ENCODE measurements at places on chromosomes 5 and 9.

GRCh38 chr5:153780876-153781705 is 257.6 kb downstream of the FAM114A2 start:
- no peak for DNase-seq

DNA sequence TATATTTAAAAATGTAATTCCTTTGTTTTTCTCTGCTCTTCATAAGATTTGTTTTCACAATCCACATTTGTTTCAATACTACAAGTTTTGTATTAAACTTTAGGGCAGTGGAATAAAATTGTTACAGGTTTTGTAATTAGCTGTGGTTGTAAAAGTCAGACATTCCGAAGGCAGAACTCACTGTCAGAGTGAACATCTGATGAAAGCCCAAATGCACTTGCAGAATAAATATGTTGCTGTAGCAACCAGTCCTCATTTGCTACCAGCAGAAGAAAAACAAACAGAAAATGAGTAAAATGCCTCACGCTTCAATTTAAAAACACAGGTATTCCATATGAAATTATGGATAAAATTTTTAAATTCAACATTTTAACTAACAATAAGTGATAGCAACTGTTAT is 740.1 kb upstream of the FAM174A start:
- DNase-seq = no peak

DNA sequence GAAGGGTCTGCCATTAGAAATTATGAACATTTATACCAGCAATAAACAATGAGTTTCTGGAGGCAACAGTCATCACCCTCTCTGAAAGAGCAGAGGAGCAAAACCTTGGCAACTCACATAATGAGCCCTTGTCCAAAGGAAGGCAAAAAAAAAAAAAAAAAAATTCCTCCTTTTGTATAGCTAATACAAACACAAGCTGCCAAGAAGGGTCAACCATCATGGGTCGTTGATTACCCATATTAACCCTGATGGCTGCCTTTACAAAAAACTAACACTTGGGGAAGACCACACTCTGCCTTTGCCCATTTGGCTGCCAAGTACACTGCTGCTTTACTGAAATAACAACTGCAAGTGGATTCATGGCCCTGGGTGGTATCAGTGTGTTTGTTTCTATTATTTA is 272.7 kb downstream of the ADAMTSL1 start:
- no peak for DNase-seq

DNA sequence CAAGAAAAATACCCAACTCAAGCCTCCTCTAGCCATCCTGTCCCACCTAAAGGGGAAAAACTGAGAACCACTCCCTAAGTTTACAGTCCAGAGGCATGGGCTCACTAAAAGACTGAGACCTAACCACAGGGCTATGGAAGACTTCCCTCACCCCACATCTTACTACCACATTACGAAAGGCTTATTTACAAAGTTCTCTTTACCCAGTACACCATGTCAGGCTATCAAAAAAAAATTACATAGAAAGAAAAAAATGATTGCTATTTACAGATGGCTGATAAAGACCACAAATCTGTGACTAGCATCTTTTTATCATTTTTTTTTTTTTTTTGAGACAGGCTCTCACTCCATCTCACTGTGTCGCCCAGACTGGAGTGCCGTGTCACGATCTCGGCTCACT is 69.7 kb upstream of the TNPO1 start:
- DNase-seq = no peak

GRCh38 chr5:891837-892393 is 686 bp downstream of the BRD9 start:
- peak; percentile 1 for DNase-seq

GRCh38 chr9:96117398-96118080 is 184.4 kb downstream of the HSD17B3 start:
- peak; percentile 59 for DNase-seq

DNA sequence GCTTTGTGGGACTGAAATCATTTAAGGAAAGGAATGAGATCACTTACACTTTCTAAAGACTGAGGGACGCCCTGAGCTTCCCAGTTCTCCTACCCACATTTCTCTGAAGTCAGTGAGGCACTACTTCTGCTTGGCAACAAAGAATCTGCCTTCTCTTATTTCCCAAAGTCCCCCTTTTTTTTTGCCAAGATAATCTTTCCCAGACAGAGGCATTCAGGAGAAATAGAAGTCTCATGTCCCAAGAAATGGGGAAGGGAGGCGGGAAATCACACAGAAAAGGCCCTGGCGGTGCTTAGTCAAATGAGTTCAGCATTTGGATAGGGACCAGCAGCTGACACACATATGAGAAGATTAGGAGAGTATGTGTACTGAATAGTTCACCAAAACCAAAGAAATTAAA is 159.7 kb downstream of the MUSK start:
- no peak for DNase-seq

DNA sequence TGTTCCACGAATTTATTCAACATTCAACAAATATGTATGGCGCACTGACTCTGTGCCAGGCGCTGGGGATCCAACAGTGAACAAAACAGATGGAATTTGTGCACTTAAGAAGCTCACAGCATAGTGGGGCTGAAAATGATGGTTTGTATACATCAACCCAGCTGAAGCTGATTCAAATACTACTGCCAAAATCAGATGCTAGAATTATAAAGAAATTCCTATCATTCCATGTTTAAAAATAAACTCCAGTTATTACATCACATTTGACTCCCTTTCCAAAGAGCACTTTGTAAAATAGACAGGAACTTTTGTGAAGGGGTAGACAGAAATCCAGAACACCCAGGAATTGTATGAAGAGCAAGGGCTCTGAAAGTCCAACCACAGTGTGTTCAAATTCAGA is 54.1 kb downstream of the ZNF608 start:
- no peak for DNase-seq

DNA sequence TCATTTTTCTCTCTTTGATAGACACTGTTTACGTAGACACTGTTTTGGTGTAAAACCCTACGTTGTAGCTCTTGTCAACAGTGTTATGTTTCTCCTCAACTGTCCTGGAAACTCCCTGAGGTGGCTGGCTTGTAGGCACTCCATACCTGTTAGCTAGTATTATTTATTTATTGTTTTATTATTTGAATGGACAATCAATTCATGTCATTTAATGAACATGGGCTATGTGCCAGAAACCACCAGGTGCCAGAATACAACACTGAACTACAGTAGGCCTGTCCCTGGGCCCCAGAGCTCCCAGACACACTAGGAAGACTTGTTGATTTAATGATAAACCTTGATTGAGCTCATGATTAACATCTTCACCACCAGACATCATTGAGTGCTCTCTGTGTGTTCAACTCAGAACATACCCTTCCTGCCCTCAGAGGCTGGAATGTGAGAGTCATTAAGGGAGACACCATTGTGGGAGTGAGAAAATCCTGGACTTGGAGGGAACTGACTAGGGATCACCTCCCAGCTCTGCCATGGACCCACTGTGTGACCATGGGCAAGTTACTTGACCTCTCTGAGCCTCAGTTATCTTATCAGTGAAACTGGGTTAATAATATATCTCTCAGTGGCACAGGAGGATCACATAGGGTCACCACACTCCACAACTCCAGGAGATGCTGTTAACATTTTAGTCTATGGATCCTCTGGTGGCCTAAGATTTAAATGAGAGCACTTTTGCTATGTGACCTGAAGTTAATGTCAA is 19.2 kb downstream of the IRF1 start:
- DNase-seq = no peak

DNA sequence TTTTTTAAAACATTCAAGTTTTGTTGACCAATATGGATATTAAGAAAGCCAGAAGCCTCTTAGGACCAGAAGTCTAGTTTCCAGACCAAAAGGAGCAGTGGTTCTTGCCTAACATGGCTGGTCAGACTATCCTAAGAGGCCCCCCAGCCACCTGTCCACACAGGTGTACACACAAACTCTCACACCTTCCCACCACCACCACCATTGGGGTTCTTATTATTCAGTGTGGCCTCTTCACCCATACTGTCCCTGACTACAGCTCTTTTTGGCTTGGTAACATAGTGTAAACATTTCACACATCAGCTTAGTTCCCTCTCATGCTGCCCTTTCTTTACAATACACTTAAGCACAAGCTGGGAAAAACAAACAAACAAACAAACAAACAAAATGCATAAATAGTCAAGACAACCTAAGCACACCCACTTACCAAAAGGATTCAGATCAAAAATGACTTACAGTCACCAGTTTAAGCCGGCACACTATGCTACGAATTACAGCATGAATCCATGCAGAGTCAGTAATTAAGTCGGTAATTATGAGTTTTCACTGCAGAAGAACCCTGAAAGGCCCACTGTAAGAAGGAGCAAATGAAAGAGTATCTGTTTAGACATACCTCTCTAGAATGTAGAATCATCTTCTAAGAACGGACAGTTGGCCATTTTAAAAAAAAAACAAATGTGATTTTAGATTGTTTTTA is 9.5 kb downstream of the LHFPL2 start:
- no peak for DNase-seq

GRCh38 chr9:69834056-69834455 is 13.4 kb downstream of the CFAP95 start:
- no peak for DNase-seq

GRCh38 chr9:14780693-14781092 is 58.2 kb upstream of the CER1 start:
- no peak for DNase-seq

DNA sequence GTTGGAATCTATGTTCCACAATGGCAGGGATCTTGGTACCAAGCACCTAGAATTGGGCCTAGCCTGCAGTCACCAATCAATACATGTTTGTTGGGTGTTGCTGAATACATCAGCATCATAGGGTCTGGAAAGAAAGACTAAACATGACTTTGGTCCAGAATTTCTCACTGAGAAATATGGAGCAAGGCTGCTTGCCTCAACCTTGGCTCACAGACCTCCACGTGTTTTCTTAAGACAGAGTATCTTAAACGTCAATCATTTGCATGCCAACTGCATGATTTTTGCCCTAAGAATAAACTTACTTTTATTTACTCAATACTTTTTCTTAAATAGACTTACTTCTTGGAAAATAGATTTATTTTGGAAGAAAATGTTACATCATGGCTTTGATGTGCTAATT is 22.7 kb upstream of the TRAF1 start:
- DNase-seq = no peak

DNA sequence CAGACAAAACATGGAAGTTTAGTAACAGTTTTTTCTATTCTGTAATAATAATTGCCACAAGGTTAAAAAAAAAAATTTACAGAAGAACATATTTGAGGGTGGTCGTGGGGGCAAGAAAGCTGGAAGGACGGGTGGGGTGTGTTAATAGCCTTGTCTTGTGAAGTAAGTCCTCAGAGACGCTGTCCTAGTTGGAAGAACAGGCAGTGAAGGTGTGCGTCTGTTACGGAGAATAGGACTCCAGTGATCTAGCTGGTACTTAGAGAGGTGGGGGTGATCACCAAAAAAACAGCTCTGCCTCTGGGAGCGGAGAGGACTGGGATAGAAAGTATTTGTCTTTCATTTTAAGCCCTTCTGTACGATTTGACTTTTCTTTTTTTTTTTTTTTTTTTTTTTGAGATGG is 17.7 kb downstream of the ABL1 start:
- no peak for DNase-seq

DNA sequence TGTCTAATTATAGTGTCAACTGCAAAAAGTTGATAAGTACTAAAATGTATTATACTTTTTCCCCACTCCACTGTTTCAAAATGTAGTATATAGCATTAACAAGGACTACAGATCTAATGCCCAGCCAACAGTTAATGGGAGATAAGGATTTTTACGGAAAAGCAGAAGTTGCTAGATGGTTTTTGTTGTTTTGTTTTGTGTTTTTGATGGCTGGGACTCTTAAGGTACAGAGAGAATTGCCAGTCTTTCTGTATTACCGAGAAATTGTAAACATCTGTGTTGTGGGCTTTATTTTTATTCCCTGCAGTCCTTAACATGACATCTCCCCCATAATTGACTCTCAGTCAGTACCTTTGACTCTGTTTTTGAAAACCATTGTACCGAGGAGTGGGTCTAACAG is 44.0 kb downstream of the TRIO start:
- no peak for DNase-seq

- DNase-seq = no peak
Observed at GRCh38 chr5:167653645-167654106, 637.8 kb upstream of the WWC1 start.
